Renal pelvis (tissue), 12 donors: ENCODE measurements at places on chromosomes 1 and 21.
A peak's percentile ranks its signal among the peaks of the same experiment; 100 is the strongest.

- DNase-seq: no peak
Observed at GRCh38 chr21:15122241-15122640, 57.4 kb upstream of the NRIP1 start.

- DNase-seq: no peak
Observed at GRCh38 chr1:97918961-97919360, 1.9 kb downstream of the DPYD start.

GRCh38 chr1:41240781-41241353, 1.2 kb downstream of the SCMH1 start:
- peak; percentile 36 for DNase-seq

DNA sequence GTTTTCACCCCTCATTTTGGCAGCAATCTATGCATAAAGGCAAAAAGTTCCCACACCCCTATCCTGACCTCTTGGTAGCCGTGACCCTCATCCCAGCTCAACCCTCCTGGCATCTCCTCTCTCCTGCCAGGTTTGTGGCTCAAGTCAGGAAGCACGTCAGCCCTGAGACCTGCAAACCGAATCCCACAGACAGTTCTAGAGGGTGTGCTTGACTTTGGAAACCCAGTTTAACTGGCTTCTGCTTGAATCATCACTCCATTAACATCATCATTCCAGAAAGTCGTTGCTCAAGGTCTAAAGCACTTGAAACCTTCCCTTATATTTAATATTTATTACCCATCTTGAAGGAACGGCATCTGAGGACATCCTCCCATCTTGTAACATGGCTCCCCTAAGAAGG, 133.4 kb upstream of the ERG start:
- DNase-seq: no peak

DNA sequence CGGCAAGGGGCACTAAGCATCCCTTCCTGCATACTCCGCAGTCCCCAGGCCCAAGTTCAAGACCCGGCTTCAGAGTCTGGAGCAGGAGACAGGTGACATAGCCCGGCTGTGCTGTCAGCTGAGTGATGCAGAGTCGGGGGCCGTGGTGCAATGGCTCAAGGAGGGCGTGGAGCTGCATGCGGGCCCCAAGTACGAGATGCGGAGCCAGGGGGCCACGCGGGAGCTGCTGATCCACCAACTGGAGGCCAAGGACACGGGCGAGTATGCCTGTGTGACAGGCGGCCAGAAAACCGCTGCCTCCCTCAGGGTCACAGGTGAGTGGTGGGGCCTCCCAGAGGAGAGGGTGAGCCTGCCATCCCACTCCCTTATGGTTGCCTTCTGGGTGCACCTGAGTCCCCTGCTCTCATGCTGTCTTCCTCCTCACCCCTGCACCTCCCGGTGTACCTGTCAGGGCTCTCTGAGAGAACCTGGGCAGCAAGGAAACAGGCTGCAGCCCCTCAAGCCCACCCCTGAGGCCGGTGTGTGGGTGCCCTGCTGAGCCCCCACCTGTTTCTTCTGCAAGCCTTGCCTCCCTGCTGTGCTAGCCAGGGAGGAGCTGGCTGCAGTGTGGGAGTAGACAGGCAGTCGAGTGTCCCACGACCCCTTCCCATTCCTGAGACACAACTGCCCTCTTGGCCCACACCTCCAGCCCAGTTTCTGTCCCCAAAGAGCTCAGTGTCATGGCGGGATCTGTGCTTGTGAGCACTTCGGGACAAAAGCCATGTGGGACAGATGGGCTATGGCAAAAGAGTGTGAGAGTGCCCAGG, 99.2 kb downstream of the TRIM11 start:
- no peak for DNase-seq

DNA sequence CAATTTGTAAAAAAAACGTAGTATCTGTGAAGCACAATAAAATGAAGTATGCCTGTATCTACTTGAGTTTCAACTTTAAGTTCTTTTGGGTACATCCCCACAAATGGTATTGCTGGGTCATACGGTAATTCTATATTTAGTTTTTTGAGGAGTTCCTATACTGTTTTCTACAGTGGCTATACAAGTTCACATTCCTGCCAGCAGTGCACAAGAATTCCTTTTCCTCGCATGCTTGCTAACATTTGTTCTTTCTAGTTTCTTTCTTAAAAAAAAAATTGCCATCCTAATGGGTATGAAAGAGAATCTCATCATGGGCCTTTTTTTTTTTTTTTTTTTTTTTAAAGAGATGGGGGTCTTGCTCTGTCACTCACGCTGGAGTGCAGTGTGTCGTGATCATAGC, 41.9 kb downstream of the UCK2 start:
- DNase-seq: no peak

- DNase-seq: no peak
Observed at GRCh38 chr21:42698733-42699132, 45.3 kb downstream of the PDE9A start.

DNA sequence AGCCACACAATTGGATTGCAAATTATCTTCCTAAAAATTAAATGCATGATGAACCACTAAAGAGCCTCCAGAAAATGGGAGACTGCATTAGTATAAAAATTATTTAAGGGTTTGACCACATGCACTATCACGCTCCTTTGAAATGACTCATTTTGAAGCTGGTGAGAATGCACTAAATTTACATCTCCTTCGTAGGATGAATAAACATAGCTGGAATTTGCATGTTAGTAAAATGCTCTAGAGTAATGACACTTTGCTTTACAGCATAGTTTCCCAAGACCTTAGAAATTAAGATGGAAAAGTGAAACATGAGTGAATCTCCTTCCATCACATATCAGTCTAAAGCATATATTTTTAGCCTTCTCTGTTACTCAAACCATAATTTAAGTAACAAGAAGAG, 2.4 kb downstream of the PLPPR4 start:
- no peak for DNase-seq

DNA sequence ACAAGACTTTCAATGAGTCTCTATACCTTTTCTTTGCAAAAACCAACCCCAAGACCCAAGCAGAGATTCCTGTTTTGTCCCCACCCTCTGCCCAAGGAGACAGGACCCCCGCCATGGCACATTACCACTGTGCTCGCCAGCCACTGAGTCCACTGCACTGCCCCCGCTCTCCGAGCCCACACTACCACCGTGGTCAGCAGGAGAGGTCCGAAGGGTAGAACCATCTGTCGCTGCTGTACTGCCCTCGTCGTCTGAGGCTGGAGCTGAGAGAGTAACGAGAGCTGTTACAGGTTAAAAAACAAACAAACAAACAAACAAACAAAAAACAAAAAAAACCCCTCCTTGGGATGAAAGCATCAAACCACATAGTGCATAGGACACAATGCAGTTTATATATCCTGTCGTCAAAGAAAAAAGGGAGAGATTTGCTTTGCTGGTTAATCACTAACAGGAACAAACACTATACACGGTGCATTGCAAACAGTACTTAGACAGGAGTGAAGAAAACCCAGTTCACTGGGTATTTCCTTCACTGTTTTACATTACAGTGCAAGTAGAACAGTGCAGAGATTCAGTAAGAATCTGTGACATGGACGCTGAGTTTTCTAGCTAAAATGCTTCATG, 71.0 kb downstream of the UBR4 start:
- no peak for DNase-seq

DNA sequence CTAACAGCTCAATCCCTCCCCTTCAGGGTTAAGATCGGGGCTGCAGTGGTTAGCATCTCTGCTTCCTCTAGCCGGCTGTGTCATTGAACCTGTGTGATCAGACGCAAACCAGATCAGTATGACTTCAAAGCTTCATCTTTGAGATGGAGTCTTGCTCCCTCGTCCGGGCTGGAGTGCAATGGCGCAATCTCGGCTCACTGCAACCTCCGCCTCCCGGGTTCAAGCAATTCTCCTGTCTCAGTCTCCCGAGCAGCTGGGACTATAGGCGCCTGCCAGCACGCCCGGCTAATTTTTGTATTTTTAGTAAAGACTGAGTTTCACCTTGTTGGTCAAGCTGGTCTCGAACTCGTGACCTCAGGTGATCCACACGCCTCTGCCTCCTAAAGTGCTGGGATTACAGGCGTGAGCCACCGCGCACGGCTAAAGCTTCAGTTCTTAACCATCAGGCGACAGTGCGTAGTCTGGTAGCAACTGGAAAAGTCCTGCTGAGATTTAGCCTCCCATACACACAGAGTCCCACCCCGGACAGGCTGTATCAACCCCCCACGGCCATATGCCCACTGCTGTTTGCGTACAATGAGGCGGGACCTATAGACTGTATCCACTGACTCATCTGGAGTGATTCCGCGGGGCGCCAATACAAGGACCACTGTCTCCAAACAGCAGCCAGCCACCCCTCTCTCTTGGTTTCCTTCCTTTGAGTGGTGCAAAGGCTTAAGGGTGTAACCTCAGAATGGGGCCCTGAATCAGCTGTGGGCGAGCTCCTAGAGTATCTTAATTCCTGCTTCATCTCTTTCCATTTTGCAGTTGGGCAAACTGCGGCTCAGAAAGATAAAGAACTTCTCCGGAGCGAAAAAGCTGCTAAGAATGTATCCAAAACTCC, 23.3 kb downstream of the CELA3A start:
- no peak for DNase-seq

- DNase-seq: no peak
Observed at GRCh38 chr1:40310983-40311642, 6.0 kb downstream of the COL9A2 start.

DNA sequence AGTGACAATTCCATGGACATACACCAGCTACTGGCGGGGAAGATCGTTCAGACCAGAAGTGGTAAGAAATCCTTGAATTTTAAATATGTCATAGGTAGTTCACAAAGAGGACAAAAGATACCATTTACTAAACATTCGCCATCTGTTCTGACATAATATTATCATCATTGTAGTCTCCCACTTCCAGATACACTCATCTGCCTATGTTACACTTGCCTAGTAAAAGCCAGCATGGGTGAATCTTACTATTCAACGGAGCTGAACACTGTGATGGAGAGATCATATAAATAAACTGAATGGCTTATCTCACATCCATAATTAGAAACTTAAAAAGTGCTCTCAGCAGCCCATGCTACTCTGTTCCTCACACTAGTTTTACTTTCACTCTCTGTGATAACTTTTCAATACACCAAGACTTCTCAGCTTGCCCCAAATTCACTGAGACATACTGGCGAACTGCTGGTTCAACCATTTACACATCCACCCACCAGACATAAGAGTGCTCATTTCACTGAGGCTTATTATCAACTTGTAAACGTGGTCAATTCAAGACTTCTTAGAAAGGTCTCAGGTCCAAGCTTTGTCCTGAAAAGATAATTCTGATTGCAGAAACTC, 463 bp upstream of the PRRC2C start:
- no peak for DNase-seq

GRCh38 chr1:96525657-96526557, 195.7 kb upstream of the PTBP2 start:
- no peak for DNase-seq

DNA sequence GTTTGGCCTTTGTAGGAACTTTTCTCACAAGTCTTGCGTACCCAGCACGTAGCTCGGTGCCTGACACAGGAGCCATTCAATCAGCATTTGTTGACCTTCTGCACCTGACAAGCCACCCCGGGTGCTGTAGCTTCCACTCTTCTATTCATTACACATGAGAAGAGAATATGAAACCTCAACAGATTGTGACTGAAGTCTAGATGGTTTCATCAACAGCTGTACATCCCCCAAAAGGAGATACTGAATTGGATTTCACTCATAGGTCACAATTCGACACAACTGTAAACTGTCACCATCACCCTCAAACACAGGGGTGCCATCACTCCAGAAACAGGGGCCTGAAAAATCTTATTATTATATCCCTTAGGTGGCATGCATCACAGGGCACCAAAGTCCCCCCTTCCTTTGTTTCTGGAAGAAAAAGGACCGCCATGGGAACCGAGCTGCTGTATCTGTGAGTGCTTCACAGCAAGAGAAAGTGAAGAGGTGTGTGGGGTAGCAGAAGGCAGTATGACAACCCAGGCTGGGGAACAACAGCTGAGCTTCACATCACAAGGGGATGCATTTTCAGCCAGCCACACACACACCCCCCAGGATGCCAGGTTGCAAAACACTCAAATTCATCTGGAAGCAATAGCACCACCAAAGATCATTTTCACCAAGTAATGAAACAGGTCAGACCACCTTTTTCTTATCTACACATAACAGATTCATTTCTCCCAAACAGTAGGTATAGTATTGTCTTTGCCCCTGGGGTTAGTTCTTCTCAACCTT, 225.7 kb downstream of the TOMM20 start:
- DNase-seq: no peak

- no peak for DNase-seq
Observed at GRCh38 chr21:37006486-37007291, at the start of gene RIPPLY3. Gene RIPPLY3, plus strand, starts transcription at chr21:37006702. Its CDS starts 71 bp downstream, at chr21:37006773.

DNA sequence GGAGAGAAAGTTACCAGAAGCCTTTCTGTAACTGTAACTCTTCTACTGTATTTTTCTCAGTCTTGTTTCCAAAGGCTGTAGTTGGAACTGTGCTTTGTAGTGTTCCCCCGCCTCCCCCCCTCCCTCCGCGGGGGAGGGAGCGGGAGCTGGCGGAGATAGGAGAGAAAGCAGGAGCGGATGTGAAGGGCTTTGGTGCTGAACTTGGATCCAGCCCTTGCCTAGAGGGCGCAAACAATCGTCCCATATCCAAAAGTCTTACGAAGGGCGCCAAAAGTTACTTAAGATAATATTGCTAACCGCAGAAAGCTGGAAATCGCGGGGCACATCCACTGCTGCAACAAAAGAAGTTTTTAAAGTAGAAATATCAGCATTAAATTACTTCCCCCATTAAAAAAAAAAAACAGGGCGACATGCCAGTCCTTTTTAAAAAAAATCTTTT, 2.4 kb upstream of the NFIA start:
- DNase-seq: peak; percentile 89

- no peak for DNase-seq
Observed at GRCh38 chr1:29239142-29239541, 2.8 kb downstream of the PTPRU start.

GRCh38 chr21:21200939-21201615, 202.9 kb downstream of the NCAM2 start:
- DNase-seq: no peak

- no peak for DNase-seq
Observed at GRCh38 chr1:219580009-219580676, 32.8 kb downstream of the ZC3H11B start.

- no peak for DNase-seq
Observed at GRCh38 chr1:19878637-19878985, 3.6 kb upstream of the OTUD3 start.

- DNase-seq: no peak
Observed at GRCh38 chr1:8477166-8477982, 159.5 kb downstream of the SLC45A1 start.

DNA sequence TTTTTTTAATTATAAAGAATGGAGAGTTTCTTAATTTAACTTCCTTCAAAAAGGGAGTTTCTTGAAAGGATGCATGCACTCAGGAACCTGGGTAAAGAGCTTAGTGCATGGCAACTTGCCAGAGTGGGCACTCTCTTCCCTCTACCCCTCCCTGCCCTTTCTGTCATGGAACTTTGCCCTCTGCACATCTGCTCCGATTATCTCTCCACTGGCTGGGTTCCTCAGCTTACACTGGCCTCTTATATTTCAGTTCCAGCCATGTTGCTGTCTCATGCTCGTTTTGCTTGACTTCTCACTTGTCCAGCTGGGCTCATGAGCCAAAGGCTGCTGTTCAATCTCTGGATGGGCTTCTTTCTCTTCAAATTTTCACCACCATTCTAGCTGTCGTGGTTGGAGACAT, 87.0 kb downstream of the NCAM2 start:
- DNase-seq: no peak

GRCh38 chr1:17120962-17121837, 1.9 kb upstream of the PADI2 start:
- DNase-seq: no peak
